Activated CD4-positive, alpha-beta T cell treated with anti-CD3 and anti-CD28 coated beads, Interleukin-2, amount 50 U/mL, for 24 hours (primary cell): ENCODE measurements at places on chromosomes 5 and 9.

- DNase-seq: no peak
These were observed 113.8 kb downstream of the ALDH1A1 start for GRCh38 chr9:72839085-72839484.

- no peak for DNase-seq
These were observed 111.0 kb downstream of the CD180 start for GRCh38 chr5:67085616-67086015.

DNA sequence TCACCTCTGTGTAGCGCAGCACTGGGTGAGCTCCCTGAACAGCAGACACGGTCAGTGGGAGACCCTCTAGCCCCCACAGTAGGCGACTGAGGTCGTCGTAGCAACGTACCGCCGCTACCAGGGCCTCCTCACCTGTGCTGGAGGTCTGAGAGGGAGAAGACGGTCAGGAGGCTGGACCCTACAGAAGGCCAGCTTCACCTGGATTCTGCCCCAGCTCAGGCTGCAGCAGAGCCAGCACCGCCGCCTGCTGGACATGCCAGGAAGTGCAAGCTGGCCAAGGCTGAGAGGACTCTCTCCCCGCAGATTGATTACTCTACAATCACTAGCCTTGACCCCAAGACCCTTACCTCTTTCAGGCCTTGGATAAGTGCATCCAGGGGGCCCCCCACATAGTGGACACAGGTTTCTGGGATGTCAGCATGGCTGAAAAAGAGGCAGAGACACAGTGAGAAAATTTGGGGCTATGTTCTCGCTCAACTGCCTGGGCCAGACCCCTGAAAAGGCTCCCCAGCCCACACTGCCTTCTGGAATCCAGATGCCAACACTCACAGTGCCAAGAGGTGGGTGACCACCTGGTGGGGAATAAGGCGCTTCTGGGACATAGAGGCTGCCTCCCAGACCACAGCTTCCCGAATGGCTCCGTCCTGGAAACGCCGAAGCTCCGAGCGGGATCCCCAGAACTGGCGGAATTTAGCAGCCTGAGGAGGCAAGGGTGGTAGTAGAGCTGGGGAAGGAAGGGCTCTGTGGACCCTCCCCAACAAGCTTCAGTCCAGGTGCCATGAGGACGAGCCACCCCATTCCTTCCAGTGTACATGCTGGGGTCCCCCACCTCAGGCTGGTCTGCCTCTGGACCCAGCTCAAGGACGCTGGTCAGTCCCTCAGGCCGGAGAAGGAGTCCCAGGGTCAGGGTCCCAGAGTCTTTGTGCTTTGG, 6.9 kb downstream of the NOL6 start:
- peak; percentile 57 for DNase-seq

GRCh38 chr5:134555890-134556311, 30.4 kb downstream of the JADE2 start:
- peak; percentile 54 for DNase-seq

DNA sequence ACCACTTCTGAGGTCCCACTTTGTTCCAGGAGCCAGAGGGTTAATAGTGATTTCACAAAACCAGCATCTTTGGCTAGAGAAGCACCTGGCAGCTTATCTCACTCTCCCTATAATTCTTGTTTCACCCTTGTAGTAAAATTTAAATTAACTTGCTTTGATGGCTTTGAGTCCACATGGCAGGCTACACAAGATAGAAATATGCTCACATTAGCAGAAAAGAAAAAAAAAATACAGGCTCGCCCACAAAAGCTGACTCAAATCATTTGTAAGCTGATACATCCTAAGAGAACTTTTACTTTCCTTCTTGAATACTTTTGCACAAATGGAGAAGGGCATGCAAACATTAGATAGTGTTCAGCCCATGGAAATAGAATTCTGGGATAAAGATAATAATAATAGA, 36.2 kb downstream of the TNFSF15 start:
- DNase-seq: no peak

DNA sequence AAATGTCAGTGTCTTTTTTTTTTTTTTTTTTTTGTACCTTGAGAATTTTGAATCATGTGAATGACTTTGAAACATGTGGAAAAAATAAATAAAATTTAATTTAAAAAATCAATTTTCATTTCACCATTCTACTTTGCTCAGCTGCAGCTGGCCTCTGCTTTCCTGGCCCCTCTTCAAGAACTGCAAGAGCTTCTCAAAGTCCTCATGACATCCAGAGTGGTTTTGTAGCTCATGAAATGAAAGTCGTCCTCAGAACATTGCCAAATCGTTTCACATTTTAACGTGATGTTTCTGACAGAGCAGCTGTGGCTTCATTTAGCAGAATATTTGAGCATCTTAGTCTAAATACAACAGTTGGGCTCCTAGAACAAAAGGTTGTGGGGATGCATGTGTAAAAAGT, 47.9 kb upstream of the TMEM215 start:
- no peak for DNase-seq

- no peak for DNase-seq
These were observed 38.4 kb upstream of the RNF130 start for GRCh38 chr5:180109920-180110319.

- no peak for DNase-seq
These were observed 42.4 kb downstream of the TMC1 start for GRCh38 chr9:72563806-72564205.

GRCh38 chr9:107597743-107598217, 108.2 kb upstream of the KLF4 start:
- no peak for DNase-seq

DNA sequence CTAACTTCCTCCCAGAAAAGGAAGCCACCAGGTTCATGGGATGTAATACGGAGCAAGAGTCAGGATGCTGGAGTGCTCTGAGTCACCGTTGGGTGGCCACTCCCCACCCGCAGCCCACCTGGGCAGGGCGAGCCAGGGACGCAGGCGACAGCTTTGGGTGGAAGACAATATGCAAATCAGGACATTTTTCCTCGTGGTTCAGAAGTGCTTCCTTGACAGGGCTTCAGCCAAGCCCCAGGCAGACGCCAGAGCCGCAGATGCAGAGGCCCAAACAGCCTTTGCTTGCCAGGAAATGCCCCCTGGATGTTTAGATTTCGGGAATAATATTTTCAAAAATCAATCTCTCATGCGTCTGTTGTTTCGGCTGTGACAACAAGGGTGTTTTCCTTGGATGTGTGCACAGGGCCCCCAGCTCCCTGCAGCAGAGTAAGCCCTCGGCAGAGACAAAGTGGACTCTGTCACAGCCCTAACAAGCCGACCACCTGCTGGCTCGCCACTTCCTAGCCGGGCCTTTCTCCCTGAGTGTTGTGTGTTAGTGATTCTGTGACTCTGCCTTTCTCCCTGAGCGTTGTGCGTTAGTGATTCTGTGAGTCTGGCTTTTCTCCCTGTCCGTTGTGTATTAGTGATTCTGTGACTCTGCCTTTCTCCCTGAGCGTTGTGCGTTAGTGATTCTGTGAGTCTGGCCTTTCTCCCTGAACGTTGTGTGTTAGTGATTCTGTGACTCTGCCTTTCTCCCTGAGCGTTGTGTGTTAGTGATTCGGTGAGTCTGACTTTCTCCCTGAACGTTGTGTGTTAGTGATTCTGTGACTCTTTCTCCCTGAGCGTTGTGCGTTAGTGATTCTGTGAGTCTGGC, 11.8 kb upstream of the SLC9A3 start:
- DNase-seq: no peak

- no peak for DNase-seq
These were observed 9.1 kb upstream of the UBAC1 start for GRCh38 chr9:135970128-135970815.

DNA sequence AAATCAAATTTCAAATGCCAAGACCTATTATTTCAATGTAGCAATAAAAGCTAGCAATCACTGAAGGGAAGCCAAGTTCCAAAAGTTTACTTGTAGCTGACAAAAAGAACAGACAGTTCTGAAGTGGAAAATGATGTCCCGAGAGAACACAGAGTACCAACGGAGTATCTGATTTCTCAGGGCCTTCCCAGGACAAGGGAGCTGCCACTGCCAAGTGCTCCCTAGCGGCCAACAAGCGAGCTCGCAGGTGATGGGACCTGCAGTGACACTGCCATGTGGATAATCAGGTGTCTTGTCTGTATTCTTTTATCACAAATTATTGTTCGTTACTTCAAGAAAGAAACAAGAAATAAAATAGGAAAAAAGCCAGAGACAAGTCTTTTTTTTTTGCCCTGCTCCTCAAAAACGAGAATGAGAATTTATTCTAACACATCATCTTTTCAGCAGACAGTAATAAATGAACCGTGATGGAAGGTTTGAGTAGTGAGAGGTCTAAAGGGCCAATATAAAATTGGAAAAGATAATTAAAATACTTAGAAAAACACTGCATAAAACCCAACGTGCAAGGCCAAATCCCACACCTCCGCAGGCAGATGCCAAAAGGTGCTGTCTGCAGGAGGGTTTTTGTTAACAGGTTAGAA, 159.4 kb downstream of the MYO10 start:
- no peak for DNase-seq

DNA sequence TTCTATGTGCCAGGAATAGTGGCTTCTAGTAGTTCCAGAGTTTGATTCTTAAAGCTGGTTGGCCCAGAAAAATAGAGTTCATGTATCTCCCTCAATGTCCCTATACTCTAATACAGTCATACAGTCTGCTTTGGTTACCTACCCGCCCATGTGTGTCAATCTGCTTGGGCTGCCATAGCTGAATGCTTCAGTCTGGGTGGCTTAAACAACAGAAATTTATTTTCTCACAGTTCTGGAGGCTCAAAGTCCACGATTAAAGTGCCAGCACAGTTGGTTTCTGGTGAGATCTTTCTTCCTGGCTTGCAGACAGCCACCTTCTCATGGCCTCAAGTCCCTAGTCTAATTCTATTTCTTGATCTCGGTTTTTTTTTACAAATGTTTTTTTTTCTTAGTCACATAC, 1739.0 kb downstream of the MAT2B start:
- no peak for DNase-seq

DNA sequence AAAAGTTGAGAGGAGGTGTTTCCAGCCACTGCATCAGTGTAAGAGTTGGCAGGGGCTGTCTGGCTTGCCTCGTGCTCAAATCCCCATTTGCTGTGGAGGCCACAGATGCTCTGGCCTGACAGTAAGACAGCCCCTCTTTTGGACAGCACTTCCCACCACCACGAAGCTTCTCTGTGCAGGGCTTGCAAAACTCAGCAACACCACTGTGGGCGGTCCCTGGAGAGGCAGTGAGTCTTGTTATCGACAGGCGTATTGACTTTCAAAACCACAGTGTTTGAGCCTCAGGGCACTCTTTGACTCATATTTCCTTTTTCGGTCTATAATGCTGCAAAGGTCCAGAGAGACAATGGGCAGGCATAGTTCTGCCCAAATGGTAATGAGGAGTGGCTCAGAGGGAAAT, 539.5 kb downstream of the EBF1 start:
- DNase-seq: no peak

GRCh38 chr5:82765765-82766164, 311.4 kb downstream of the TMEM167A start:
- DNase-seq: no peak

- DNase-seq: no peak
These were observed 40.5 kb upstream of the SH3PXD2B start for GRCh38 chr5:172494630-172495505.

DNA sequence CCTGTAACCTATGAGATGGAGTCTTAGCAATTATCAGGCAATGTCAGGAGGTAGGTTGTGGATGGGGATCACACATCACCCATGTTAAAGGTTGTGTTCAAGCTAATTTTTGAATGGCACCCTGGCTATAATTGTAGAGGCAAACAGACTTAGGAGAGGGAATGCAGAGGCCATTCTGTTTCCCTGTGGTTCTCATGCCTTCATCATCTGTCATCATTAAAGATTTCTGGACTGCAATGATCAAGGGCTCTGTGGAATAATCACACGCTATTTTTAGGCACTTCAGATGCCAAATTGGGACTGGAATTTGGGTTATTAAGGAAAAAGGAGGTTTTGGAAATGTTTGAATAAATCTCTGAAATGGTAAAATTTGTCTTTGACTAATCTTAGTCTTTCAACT, 1065.4 kb downstream of the TAF11L14 start:
- DNase-seq: no peak

DNA sequence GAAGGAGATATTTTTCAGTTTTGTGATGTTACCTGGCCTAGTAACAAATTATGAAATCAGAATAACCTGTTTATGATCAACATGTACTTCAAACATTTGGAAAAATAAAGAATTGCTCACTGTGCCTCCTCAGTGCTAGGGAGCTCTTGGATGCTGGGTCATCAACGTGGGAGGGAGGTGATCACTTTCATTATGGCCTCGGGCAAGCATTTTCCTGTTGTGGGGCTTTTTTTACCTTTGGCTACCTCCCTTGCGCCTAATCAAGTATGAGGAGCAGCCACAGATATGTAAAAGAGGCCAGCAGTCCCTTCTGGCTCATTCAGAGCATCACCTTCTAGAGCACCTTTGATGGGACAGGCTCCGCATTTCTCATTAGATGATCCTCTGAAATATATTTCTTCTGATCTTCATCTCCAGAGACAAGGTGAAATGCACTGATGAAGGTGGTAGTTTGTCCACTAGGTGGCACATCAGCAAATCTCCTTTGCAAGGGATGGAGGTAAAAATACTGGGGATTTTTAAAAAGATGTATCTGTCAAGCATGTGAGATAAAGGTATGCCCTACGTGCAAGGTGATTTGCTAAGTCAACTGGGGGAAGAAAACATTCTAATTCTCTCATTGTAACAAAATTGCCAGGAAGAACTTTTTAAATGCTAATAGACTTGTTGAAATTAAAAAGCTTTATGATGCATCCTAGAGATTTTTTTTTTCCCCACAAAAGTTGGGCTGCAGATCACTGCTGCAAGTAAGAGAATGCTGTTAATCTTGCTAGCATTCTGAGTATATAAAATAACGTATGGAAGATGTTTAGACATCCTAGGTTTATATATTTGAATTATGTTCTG, 218.2 kb downstream of the MAST4 start:
- peak; percentile 21 for DNase-seq

DNA sequence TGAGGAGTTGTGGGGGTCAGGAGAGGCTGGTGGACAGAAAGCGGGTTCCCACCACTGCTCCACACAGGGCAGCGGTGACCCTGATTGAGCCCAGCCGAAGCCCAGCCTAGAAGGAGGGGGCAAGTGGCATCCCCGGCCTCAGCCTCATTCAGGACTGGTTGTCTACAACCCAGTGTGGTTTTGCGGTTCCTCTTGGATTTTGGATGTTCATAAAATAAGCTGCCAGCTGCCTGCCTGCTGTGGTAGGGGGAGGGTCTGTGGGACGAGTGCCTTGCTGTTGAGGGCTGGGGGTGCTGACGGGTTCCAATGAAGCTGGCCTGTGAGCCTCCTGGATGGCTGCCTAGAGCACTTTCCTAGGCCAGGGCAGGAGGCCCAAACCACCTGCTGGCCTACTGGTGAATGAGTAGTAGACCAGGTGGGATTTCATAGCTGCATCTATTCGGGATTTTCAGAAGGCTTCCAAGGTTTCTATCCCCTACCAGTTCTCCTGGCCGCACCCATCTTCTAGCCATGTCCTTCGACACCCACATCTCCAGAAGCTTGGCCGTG, 102.4 kb downstream of the NDFIP1 start:
- DNase-seq: no peak

- no peak for DNase-seq
These were observed 159.0 kb downstream of the CPLANE1 start for GRCh38 chr5:37090123-37090726.
